ENCODE measurements at places on chromosomes 5 and 9.

DNA sequence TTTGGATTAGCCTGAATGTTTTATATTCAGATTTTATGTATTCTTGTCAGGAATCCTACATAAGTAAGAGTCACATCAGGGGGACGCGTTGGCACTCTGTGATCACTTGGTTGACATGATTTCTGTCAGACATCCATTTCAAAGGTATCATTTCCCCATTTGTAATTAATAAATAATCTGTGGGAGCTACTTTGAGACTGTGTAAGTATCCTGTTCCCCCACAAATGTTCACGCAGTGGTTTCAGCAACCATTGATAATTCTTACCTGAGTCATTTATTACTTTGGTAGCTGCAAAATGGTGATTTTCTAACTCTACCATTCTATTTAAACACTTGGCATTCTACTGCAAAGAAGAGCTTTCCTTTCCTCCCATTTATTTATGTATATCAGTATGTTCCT, 56.9 kb upstream of the TBC1D2 start:
- no peak for DNase-seq

DNA sequence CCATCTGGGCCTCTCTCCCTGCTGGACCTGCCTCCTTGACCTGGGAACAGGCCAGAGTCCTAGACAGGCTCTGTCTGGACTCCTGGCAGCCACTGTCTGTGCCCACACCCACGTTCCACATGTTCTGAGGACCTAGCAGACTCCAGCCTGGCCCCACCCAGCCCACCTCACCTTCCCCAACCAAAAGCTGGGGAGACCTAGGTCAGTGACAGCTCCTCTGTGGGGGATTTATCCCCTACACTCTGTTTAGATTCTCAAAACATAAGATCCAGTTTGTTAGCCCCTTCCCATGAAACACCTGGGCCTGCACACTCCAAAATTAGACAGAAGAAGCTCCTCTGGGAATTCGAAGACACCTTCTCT, 59.8 kb upstream of the ADAMTS2 start:
- DNase-seq = no peak

GRCh38 chr5:60929024-60929423, 15.8 kb downstream of the ERCC8 start:
- DNase-seq = no peak

DNA sequence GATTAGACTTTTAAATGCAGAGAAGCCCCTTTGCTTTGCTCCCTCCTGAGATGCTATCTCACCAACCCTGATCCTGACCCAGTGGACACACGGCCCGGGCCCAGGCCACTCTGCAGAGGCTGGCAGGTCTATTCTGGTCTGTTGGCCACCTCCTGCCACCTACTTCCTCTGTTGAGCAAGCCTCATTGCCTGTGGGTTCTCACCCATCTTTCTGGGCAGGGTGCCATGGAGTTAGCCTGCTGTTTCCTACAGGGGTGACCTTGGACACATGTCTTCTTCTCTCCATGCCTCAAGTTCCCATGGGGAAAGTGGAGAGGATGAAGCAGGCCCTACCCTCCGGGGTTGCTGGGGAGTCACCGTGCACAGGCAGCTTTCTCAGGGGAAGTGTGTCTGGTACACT, 266.2 kb upstream of the IRX1 start:
- no peak for DNase-seq

DNA sequence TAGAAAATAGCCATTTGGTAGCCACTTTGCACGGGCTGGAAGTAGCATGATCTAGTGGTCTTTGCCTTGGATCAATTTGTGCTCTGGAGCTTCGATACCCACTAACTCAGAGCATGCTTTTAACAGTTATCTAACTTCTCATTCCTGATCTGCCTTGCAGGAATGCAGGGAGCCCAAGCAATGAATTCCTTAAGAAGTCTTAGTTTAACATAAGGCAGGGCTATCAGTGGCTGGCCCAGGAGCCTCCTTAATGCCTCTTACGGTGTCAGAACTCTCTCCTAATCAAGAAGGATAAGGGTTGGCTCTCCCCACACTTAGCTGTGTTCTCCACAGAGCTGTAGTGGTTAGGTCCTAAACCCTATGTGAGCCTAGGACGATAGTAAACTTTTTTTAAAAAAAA, 95.8 kb upstream of the TBCA start:
- DNase-seq = no peak

DNA sequence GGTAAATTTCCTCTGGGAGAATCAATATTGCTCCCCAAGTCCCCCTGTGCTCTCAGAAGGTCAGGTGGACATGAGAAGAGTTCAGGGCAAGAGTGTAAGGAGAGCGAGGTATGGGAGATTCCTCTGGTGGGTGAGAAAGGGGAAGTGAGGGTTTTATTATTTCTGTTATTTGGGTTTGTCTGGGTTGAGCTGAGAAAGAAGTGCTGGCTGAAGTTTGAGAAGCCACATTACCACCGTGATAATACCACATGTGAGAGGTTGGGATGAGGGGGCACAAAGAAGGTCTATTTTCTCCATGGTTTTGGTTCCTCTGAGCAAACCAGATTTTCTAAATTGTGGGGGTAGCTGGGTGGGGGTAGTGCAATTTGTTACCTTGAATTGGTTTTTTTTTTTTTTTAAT, 350.4 kb downstream of the OSTF1 start:
- no peak for DNase-seq

- DNase-seq = no peak
These were observed 62.6 kb upstream of the ECM2 start for GRCh38 chr9:92598382-92598781.

DNA sequence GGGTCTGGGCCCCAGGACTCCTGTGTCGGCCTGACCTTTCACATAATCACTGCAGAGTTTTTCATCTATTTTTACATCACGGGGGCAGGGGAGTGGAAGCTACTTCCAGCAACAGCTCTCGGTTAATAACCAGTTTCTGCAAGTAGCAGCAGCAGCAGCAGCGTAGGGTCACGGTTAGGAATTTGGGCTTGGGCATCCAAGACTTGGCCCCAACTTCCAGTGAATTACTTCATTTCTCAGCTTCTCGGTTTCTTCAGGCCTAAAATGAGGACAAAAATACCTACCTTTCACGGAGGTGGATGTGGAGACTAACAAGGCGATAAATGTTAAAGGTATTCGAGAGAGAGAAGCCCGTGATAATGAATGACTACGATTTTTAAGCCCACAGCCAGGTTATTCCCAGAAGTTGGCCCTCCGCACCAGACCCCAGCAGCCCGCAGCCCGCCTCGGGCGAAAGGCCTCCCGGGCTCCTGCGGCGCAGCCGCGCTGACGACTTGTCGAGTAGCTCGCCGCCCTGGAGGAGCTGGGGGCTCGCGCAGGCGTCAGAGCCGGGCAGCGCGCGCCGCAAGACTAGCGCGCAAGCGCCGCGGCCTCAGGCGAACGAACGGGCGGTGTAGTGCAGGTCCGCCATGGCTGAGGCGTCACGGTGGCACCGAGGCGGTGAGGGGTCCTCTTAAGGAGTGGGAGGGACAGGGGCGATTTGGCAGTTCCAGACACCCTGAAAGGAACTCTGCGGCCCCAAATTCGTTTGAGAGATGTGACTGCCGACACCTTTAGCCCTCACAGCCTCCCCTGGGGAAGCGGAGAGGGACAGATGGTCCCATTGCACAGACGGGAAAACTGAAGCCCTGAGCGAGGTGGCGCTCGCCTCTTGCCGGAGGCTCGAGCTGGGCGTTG, at the start of gene PKD2L2:
PKD2L2 (plus strand) TSS at position 595 of the 897 bp plus-strand sequence; CDS start at position 630, 35 bp downstream.
- no peak for DNase-seq

DNA sequence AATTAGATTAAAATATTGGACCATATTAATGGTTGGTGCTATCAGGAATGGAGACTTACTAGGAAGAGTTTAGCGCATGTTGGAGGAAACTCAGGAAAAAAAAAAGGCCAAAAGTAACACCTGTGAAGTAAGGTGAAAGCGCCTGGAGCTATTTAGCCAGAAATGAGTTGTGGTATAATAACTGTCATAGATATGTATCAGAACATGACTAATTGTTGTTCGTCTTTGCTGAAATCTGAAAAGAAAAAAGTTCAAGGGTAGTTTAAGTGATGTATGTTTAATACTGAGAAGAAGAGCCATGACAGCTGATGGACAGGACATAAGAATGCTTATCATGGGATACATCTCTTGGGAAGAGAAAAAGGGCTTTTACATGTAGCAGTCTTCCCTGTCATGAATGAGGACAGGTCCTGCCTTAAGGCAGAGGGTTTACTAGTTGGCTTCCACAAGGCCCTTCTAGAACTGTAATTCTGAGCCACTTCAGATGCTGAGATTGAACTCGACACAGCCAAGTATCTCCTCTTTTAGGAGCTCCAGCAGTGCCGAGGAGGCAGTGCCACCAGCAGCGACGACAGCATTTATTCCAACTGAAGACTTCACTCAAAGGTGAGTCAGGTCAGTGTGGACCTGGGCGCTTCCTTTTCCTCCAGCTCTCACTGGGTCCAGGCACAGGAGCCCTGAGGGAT, 940 bp upstream of the CAMK4 start:
- DNase-seq = no peak

- no peak for DNase-seq
These were observed 113.5 kb downstream of the NREP start for GRCh38 chr5:111643499-111643898.

DNA sequence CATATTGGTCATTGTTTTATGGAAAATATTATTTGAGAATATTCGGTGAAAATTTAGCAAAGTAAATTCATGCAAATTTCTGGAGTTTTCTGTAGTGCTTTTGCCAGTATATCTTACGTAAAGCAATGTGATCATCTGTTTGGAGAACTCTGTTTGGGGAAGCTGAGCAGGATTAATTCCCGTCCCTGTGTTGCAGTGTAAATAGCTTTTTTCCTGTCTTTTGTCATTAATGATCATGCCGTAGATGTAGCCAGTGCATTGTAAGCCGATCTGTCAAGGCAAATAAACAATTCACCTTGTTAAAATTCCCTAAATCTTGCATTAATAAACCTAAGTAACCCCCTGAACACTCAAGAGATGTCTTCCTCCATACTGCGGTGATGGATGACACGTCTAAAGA, 39.2 kb downstream of the PPIC start:
- DNase-seq = no peak

GRCh38 chr9:114049441-114050225, 28.5 kb downstream of the AMBP start:
- DNase-seq = no peak

DNA sequence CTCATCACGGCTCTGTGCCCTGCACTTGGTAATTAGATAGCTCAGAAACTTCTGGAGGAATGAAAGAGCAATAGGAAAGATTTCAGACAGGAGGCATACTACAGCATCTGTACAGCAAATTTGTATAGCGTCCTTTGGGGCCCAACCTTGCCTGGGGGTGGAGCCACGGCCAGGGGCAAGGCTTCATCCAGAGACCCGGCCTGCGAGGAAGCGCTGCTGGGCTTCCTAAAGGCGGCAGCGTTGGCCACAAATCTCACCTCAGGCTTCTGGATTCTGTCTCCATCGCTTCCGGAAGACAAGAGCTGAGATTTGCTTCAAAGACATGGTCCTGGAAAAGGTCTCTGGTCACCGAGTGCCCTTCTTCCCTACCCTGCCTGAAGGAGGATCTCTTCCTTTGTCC, 12.2 kb upstream of the SPATA31D1 start:
- no peak for DNase-seq

- DNase-seq = no peak
These were observed 880 bp downstream of the CARD19 start for GRCh38 chr9:93096811-93097382.

- DNase-seq = no peak
These were observed 24.1 kb upstream of the GNPDA1 start for GRCh38 chr5:142036918-142037317.

DNA sequence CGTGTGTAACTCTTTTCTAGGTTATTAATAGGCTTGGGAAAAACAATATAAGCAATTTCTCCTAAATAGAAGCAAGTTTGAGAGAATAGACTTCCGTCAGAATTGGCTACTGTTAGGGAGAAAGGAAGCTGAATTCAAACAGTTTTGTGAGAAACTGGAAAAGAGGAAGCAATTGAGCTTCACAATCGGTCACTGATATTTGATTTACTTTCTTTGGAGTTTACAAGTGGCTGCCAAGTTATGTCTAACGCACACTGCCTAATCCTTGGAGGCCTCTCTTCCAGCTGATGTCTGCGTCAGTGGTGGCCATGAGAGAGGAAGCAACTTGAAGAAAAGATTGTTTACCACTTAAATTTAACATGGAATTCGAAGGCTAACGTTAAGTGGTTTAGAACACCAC, 319.5 kb downstream of the ADGRV1 start:
- DNase-seq = no peak

GRCh38 chr5:163306421-163306820, 131.0 kb upstream of the CCNG1 start:
- no peak for DNase-seq

DNA sequence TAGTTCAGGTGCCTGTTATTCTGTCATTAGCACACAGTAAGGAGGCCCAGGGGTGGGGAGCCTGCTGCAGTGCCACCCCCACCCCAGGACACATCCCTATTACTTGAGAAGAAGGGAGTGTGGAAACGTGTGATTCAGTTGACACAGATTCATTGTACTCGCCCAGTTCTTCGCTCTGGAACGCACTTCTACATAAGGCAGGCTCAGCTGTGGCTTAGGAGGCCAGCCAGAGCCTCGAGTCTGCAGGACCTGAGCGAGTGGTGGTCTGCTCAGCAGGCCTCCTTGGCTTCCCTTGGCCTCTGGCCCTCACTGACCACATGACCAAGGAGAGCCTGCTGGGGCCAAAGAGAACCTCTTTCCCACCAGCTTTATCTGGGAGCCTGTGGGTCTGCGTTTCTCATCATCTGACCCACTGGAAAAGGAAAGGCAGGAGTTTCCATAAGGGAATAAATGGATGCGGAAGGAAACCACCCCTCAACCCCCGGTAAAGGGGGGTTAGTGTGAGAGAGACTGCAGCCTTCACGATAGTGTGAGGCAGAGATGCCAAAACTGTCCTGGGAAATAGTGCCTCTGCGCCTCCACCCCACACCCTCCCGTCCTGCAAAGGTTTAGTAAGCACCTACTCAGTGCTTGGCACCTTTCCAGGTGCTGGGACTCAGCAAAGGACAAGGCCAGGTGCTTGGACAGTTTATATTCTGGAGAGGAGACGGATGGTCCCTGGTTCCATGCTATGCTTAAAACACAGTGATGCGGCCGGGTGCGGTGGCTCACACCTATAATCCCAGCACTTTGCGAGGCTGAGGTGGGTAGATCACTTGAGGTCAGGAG, 73.7 kb downstream of the PPARGC1B start:
- no peak for DNase-seq

DNA sequence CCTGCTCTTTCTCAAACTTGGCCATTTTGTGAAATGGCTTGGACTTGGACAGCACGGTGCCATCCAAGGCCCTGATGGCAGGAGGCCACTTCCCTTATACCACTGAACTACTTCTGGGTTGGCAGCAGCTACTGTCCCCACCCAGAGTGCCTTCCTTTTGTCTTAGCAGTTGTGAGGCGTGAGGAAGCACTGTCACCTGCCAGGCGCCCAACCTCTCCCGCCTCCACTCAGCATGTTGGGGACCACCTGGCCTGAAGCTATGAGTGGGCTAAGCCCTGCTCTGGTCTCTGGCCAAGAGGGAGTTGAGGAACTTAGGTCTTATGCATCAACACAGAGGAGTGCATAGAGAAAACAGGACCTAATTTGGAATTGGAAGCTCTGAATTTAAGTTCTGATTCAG, 276.0 kb downstream of the ENC1 start:
- DNase-seq = no peak

DNA sequence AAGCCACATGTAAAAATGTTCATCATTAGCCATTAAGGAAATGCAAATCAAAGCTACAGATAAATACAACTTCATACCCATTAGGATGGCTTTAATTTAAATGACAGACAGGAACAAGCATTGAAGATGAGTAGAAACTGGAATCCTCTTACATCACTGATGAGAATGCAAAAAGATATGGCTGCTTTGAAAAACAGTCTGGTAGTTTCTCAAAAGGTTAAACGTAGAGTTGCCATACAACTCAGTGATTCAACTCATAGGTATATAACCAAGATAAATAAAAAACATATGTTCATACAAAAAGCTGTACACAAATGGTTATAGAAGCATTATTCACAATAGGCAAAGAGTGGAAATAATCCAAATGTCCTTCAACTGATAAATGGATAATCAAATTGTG, 228.8 kb upstream of the ZNF462 start:
- no peak for DNase-seq
